Foreskin keratinocyte (primary cell): ENCODE measurements at places on chromosomes 4 and X. TPM values are rescaled to one million over a fixed set of nuclear protein-coding genes. Genes with fewer than 3 reads are reported as not detected.

GRCh38 chrX:150507251-150507856, 61.1 kb upstream of the MTM1 start:
- DNase-seq = no peak

GRCh38 chr4:174600391-174600790, 78.1 kb upstream of the HPGD start:
- no peak for DNase-seq

DNA sequence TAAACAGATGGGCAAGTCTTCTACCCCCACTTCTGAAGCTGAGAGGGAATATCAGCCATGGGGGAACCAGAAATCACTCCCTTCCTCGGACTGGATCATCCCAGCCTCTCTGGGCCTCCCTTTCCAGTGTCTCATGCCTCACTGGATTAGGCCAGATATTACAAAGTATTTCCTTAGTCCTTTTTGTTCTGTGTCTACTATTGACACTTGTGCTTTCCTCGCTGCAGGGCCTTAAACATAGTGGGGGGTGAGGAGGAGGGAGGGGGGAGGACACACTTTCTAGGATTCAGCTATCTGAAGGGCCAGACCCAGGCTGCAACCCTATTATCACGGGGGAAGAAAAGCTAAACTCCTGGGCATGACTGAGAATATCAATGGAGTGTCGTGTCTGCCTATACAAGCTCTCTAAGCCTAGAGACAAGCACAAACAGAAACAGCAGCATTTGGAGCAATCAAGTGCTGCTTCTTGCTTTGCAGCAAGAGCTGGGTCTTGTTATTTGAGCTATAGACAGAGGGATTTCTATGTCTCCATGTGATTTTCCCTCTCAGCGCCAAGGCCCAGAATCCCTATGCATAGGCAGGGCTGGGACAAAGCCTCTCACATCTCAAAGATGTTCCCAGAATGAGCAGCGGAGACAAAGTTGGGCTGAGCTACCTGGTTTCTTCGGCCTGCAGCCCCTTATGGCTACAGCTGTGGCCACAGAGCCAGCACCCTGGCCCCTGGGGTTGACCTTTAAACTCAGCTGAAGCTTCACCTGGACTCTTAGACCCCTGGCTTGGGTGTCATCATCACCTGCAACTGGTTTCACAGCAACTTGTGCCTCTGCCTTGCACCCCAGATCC, 20.2 kb downstream of the PJA1 start:
- no peak for DNase-seq

GRCh38 chrX:102983205-102983604, 46.1 kb downstream of the RAB40AL start:
- DNase-seq = no peak

The SH2D1A gene
- not detected in 2 replicates for total RNA-seq
